PC-3 (cell line): ENCODE measurements at places on chromosomes 5 and 9. TPM values are rescaled to one million over a fixed set of nuclear protein-coding genes. Genes with fewer than 3 reads are reported as not detected.

DNA sequence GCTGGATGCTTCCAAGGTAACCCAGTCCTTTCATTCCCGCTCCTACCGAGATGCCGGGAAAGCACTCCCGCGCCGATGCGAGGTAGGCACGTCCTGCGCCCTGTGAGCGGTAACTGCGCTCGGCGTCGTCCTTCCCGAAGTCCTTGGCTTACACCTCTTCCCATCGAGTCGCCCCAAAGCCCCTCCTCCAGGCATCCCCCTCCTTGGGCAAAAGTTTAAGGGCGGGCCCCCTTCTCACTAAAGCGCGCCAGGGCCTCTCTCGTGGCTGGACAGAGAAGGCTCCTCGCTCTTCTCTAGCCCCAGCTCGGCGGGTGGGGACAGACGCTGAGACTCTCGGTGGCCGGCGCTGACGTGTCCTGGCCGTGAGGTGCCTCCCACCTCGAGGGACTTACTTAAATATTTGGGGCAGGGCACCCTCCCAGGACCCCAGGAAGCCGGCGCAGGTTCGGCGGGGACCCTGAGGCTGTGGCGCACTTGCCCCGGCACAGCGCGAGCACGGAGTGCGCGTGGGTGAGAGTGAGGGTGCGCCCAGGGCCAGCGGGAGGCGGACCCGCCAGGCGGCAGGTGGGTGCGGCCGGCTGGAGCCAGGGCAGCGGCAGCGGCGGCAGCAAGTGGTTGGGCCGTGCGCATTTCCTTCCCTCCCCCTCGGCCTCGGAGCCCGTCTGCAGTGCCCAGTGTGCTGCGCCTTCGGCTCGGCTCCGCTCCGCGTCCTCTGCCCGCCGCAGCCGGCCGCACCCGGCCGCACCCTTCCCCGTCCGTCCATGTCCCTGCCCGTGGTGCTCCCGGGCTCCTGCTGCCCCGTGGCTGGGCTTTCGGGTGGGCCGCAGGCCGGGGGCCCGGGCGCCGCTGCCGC lies at the start of gene ENTREP1:
Gene ENTREP1, plus strand, starts transcription at position 667 of the 853 bp plus-strand sequence. Its CDS starts 95 bp downstream, at position 762.
- peak; percentile 52 for DNase-seq

GRCh38 chr5:83418356-83419321 lies 52.9 kb upstream of the VCAN start:
- peak; percentile 60 for DNase-seq

- peak; percentile 82 for DNase-seq
Observed at GRCh38 chr5:134145779-134146581, 30.8 kb downstream of the SKP1 start.

The F2RL1 gene
- 163 and 167 TPM in 2 replicates for total RNA-seq

The LCN9 gene
- not detected in 2 replicates for total RNA-seq

- DNase-seq = peak; percentile 90
Observed at GRCh38 chr9:21681641-21682040, 120.8 kb upstream of the MTAP start.

DNA sequence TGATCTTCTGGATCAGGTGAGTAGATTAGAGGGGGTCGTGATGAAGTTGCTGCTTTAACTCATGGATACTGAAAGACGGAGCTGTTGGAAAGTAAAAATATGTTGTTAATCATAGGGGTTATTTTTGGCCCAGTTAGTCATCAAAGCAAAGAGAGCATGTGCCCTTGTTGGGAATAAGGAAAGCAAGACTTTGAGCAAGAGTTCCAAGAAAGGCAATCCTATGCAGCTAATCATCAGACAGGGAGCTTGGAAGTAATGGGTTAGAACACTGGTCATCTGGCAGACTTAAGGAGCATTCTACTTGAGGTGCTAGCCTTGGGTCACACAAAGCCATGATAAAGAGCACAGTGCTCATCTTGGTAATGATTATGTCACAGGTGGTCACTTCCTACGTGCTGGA lies 18.3 kb downstream of the ASPN start:
- peak; percentile 12 for DNase-seq

The NCS1 gene
- 13.4 and 14.0 TPM in 2 replicates for total RNA-seq

GRCh38 chr9:1200847-1201251 lies 150.7 kb downstream of the DMRT2 start:
- no peak for DNase-seq
